Mononuclear cell (primary cell): ENCODE measurements at places on chromosomes 1 and 21. TPM values are rescaled to one million over a fixed set of nuclear protein-coding genes. Genes with fewer than 3 reads are reported as not detected.

NHLH2 gene
- not detected for total RNA-seq

SLFNL1 gene
- 0.10 TPM for total RNA-seq

DDAH1 gene
- total RNA-seq, result 0.21 TPM

SLC25A34 gene
- total RNA-seq, result 1.0 TPM

ZFP69B gene
- total RNA-seq, result 2.9 TPM

RCSD1 gene
- 64.1 TPM for total RNA-seq

PADI3 gene
- total RNA-seq, result not detected

IFNLR1 gene
- 1.6 TPM for total RNA-seq

CHODL gene
- total RNA-seq, result not detected

ZNF593OS gene
- not detected for total RNA-seq

GOLT1A gene
- total RNA-seq, result not detected

SPATA21 gene
- total RNA-seq, result 0.10 TPM

DOCK7 gene
- total RNA-seq, result 15.5 TPM

IL6R gene
- 29.2 TPM for total RNA-seq

PLA2G2A gene
- total RNA-seq, result not detected

G0S2 gene
- total RNA-seq, result 1,987 TPM

GBP7 gene
- total RNA-seq, result not detected

TDRD5 gene
- total RNA-seq, result 0.10 TPM

PTGER3 gene
- 0.52 TPM for total RNA-seq

INSRR gene
- total RNA-seq, result not detected

ODR4 gene
- total RNA-seq, result 27.6 TPM

PAPPA2 gene
- 0.10 TPM for total RNA-seq

LRRC7 gene
- total RNA-seq, result 1.7 TPM

SLC1A7 gene
- 0.94 TPM for total RNA-seq

NPHS2 gene
- not detected for total RNA-seq

SIK1 gene
- 50.2 TPM for total RNA-seq

MTARC1 gene
- 9.7 TPM for total RNA-seq

SLAMF7 gene
- total RNA-seq, result 12.9 TPM

LHX4 gene
- 0.10 TPM for total RNA-seq

ADAM30 gene
- total RNA-seq, result not detected

CYP4A22 gene
- total RNA-seq, result not detected

COL8A2 gene
- total RNA-seq, result 1.9 TPM

TMEM82 gene
- not detected for total RNA-seq

LRRIQ3 gene
- 0.21 TPM for total RNA-seq

GPR37L1 gene
- not detected for total RNA-seq

FHL3 gene
- 8.3 TPM for total RNA-seq

PRPF38B gene
- 58.4 TPM for total RNA-seq

TMEM269 gene
- 1.0 TPM for total RNA-seq

OR2AK2 gene
- total RNA-seq, result 0.10 TPM

UHMK1 gene
- total RNA-seq, result 93.1 TPM

SPRR4 gene
- total RNA-seq, result not detected

GNG12 gene
- total RNA-seq, result 0.21 TPM

ACTN2 gene
- total RNA-seq, result under 0.01 TPM

SELENBP1 gene
- not detected for total RNA-seq

CLDN8 gene
- not detected for total RNA-seq

BATF3 gene
- total RNA-seq, result 1.4 TPM

VAV3 gene
- total RNA-seq, result 41.1 TPM

MXRA8 gene
- total RNA-seq, result 1.6 TPM

PRRX1 gene
- not detected for total RNA-seq

CSMD2 gene
- total RNA-seq, result not detected

KCNN3 gene
- 0.21 TPM for total RNA-seq

FMO4 gene
- 1.6 TPM for total RNA-seq

CA6 gene
- total RNA-seq, result 0.63 TPM

DDR2 gene
- 1.2 TPM for total RNA-seq

FRRS1 gene
- 2.1 TPM for total RNA-seq

OR2T33 gene
- total RNA-seq, result not detected

FNBP1L gene
- total RNA-seq, result 2.2 TPM

ANKRD34A gene
- total RNA-seq, result 0.42 TPM

SRP9 gene
- total RNA-seq, result 136 TPM

DIO1 gene
- 0.21 TPM for total RNA-seq
